ENCODE measurements at places on chromosomes 13 and 19.

- DNase-seq = no peak
Observed at GRCh38 chr19:4589579-4590410, 30.3 kb upstream of the SEMA6B start.

DNA sequence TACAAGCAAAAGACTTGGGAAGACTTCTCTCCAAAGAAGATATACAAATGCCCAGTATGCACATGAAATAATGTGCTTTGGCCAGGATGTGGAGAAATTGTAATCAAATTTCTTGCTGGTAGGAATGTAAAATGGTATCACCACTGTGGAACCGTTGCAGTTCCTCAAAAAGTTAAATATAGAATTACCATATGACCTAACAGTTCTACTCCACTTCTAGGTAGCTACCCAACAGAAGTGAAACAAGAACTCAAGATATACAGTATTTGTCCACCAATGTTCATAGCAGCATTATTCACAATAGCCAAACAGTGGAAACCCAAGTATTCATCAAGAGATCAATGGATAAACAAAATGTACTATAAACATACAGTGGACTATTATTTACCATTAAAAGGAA lies 95.0 kb upstream of the KLF5 start:
- no peak for DNase-seq

DNA sequence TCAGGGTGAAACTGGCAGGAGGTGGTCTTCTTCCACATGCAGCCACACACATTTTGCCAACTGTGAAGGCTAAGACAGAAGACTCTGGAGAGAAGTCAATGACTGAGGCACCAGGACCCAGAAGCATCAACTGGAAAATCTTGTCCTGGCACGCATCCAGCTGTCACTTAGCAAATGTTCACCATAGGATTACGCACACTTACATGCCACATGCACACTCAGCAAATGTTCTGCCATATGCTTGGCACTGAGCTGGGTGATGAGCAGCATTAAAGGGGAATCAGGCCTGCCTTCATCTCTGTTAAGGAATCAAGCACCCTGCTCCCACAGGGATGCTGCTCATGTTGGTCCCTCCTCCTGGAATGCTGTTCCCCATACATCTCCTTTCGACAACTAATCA lies 5.1 kb downstream of the ZNF599 start:
- DNase-seq = no peak

DNA sequence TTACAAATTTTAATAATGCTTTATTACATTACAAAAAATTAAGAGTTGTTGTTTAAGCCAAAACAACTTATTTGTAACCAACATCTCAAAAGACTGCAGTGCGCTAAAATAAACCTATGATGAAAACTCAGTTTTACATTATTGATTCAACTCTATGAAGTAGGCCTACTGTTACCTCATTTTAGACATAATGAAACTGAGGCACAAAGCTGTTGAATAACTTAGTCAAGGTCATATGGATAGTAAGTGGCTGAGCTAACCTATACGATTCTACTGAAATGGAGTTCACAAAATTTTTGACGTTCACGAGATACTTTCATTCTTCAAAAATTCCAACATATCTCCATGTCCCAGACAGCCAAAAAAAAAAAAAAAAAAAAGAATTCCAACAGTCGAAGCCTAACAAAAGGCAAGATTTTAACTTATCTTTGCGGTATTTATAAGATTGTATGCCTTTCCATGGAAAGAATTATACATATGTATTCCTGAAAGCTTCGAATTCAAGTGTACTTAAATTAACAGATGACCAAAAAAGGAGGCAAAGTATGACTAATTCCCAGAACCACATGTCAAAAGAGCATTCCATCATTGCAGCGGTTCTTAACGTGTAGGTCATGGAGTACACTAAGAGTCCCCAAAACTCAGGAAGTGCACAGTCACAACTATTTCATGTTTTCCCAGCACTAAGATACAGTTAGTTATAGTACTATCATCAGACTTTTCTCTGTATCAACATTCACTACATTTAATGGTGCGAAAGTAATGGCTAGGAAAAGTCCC lies 69.4 kb downstream of the PSPC1 start:
- no peak for DNase-seq

GRCh38 chr19:9523885-9524474 lies 14.5 kb downstream of the ZNF426 start:
- DNase-seq = no peak

GRCh38 chr13:44013758-44014291 lies 134.1 kb downstream of the LACC1 start:
- no peak for DNase-seq

- no peak for DNase-seq
Observed at GRCh38 chr13:51786425-51787265, 17.3 kb downstream of the DHRS12 start.

- DNase-seq = no peak
Observed at GRCh38 chr13:48131533-48131932, 36.6 kb upstream of the MED4 start.

GRCh38 chr13:44936246-44936645 lies 53.0 kb downstream of the NUFIP1 start:
- DNase-seq = no peak

DNA sequence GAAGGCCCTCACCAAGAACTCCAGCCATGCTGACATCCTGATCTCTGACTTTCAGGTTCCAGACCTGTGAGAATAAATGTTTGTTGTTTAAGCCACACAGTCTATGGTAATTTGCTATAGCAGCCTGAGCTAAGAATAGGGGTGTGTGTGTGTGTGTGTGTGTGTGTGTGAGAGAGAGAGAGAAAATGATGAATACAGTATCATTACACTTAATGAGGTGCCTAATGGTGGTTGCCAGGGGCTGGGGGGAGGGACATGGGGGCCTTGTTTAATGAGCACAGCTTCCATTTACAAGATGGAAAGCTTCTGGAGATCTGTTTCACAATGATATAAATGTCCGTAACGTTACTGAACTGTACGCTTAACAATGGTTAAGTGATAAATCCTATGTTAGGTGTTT lies 53.8 kb upstream of the LATS2 start:
- no peak for DNase-seq

- DNase-seq = no peak
Observed at GRCh38 chr19:51743405-51743804, 8.3 kb downstream of the FPR1 start.

DNA sequence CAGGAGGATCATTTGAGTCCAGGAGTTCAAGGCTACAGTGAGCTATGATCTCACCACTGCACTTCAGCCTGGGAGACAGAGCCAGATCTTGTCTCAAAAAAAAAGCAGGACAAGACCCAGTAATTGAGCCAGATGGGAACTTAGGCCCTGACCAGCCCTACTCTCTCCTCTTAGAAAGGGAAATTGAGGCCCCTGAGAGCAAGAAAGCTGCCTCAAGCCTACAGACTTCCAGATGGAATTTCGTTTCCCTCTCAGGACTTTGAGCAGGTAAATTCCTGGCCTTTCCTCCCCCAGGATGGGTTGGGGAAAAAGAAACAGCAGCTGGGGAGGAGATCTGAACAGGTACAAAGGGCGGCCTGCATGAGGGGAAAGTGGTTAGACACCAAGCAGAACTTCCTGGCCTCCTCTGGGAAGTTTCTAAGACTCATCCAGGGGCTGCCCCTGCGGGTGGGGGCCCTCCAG lies 3.6 kb upstream of the BCL3 start:
- DNase-seq = no peak

DNA sequence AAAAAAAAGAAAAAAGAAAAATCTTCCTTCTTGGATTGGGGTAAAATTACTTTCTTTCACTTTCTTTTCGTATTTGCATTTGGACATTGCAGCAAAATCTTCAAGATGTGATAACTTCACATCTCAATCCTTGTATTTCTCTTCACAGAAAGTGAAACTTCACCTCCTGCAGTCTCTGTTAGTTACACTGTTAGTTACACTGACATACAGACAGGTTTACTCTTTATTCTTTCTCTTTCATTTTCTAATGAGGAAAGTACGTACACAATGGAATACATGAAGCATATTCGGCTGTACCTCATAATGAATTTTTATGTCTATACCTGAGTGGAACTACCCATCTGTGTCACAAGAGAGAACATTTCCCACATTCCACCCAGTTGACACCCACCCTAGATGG lies 459.1 kb upstream of the GPC6 start:
- no peak for DNase-seq

GRCh38 chr19:47882890-47883289 lies 3.2 kb downstream of the SULT2A1 start:
- DNase-seq = no peak

DNA sequence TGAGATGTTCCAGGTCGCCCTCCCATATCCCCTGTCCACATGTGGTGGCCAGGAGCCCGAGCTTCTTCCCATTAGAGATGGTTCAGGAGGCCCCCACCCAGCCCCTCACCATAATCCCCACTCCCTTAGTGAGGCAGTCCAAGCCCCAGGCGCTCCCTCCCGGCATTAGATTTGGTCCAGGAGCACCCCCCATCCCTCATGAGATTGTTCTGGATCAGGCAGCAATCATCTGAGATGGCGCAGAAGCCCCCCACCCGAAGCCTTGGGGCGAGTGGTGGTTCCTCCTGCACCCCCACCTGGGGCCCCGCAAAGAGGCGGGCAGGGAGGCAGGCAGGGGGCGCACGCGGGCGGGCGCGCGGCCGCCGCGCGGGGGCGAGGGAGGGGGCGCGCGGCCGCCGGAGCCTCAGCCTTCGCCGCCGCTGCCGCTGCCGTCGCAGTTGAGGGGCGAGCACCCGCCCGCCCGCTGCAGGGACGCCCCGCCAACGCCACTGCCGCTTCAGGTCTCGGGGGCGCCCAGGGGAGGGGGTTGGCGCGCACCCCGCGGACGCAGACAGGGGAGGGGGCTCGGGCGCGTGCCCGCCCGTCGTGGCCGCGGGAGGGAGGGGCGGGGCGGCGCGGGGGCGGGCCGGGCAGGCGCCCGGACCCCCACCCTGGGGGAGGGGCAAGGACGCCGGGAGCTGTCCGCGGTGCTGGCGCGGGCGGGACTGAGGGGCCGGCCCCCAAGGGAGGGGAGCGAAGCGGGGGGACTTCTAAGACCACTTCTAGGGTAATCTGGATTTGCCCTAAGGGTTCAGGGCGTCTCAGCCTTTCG lies 46.4 kb upstream of the SHKBP1 start:
- no peak for DNase-seq

DNA sequence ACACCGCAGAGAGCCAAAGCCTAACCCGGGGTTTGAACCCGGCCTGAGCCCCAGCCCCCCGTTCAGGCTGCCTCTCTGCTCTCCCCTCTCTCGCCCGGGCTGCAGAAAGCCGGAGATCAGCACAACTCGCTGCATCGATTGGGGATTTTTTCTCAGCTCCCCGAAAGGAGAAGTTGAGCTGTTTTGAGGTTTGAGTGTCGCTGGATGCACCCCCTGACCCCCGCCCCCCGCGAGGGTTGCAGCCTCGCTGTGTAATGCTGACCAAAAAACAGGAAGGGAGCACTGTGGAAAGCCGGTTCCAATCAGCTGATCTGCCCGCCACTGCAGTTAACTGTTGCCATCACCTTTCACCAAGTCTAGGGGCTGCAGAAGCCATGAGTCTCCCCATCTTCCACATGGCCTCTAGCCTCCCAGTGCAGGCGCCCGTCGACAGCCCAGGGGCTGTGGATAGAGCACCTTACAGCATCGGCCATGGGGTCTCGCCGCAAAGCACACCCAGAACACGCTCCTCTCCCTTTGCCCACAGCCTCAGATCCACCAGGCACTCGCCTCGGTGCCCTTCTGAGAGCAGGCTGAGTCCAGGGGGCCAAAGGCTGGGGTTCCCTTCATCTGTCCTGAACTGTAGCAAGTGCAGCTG lies 34.5 kb downstream of the MYO9B start:
- peak; percentile 65 for DNase-seq

DNA sequence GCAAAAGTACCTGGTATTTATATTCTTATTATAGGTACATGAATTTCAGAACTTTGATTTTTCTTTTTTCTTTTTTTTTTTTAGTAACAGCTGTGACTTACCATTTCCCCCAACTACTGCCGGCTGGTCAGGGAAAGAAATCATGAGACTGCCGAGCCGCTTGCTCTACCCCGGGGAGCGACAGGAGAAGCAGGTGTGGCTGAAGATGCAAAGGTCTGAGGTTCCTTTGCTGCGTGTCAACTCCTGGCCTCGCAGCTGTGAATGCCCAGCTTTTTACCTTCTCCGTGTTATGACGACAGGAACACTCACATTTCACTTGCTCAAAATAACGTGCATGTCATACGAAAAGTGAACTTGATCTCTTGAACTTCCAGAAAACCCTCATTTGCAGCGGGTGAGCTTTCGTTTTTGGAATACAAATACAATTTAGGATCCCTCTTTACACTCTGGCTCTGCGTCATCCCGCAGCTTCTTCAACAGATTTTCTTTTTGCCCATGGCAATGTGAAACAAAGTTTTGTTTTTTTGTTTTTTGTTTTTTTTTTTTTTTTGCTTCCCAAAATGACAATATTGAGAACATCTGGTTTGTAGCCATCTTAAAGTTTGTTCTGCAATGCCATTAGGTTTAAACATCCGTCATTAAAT lies 117.9 kb downstream of the EFNB2 start:
- no peak for DNase-seq

- no peak for DNase-seq
Observed at GRCh38 chr13:114310956-114311355, 3.3 kb upstream of the CHAMP1 start.

DNA sequence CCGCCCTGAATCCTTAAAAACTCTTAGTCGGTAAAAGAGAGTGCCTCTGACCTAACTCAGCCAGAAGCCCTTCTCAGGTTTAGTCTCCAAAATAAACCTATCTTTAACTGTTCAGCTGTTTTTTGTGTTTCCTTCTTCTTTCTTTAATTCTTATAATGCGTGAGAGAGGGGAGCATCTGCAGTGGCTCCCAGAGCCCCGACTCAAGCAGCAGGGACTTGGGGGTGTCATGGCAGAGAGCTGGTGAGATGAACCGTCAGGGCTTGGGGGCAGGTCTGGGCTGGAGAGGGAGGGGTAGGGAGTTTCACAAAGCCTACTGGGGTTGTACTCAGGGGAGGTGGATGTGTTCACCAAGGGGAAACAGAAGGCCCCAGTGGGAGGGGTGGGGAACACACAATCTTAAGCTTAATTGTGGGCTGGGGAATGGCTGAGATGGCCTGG lies 16.8 kb upstream of the SIGLEC6 start:
- no peak for DNase-seq

GRCh38 chr19:54047616-54048015 lies 16.1 kb downstream of the VSTM1 start:
- no peak for DNase-seq

- DNase-seq = no peak
Observed at GRCh38 chr19:32020538-32020937, 324.9 kb upstream of the ZNF507 start.

GRCh38 chr13:110284779-110285484 lies 22.0 kb downstream of the COL4A1 start:
- no peak for DNase-seq

- no peak for DNase-seq
Observed at GRCh38 chr13:77774181-77774580, 76.7 kb downstream of the SLAIN1 start.

GRCh38 chr13:72689181-72689696 lies 38.2 kb downstream of the MZT1 start:
- DNase-seq = no peak

DNA sequence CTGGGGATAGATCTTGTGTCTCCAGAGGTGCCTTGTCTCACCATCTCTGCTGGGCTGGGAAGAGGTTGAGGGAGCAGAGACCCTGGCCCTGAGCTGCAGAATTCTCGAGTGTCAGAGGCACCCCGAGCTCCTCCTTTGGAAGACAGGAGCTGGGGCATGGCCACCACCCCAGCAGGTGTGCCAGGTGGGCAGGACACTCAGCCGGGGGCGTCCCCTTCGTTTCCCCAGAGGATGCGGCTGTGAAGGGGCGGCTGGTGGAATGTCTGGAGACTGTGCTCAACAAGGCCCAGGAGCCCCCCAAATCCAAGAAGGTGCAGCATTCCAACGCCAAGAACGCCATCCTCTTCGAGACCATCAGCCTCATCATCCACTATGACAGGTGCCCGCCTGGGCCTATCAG lies 14.5 kb downstream of the FUZ start:
- no peak for DNase-seq

Measured in transverse colon (tissue), 4 donors.